ENCODE measurements at places on chromosomes 6 and 20. TPM values are rescaled to one million over a fixed set of nuclear protein-coding genes. Genes with fewer than 3 reads are reported as not detected.
A peak's percentile ranks its signal among the peaks of the same experiment; 100 is the strongest.

DNA sequence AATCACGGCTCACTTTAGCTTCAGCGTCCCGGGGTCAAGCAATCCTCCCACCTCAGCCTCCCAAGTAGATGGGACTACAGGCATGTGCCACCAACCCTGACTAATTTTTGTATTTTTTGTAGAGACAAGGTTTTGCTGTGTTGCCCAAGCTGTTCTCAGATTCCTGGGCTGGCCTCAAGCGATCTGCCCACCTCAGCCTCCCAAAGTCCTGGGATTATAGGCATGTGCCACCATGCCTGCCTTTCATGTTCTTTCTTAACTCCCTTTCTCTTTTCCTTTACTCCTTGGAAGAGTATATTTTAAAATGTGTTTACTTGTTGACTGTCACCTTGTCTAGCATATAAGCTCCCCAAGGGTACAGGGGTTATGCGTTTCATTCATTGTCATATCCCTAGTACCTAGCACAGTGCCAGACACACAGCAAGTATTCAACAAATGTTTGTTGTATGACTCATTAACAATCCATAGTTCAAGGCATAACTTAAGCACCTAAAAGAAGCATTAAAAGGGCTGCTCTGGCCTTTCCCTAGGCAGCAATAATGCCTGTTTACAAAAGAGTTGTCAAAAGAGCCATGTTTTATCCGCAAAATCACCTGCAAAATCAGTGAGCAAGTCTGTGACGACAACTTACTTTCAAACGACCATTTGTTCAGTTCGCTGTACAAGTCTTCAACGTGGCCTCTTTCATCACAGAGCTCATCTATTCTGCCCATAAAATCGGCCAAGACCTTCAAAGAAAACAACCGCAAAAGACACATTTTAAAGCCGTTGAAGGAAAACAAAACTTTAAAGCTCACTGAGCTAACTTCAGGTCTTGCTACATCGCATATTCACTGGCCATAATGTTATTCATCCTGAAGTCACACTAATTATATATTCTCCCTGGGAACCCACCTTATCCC lies 4.6 kb downstream of the CYP24A1 start:
- no peak for DNase-seq

Gene RAMACL
- total RNA-seq: 2.9 TPM

- DNase-seq: no peak
Measured at GRCh38 chr20:44428174-44429016, 47.3 kb upstream of the TTPAL start.

Gene MYMX
- not detected for total RNA-seq

Gene VWA7
- 0.84 TPM for total RNA-seq

DNA sequence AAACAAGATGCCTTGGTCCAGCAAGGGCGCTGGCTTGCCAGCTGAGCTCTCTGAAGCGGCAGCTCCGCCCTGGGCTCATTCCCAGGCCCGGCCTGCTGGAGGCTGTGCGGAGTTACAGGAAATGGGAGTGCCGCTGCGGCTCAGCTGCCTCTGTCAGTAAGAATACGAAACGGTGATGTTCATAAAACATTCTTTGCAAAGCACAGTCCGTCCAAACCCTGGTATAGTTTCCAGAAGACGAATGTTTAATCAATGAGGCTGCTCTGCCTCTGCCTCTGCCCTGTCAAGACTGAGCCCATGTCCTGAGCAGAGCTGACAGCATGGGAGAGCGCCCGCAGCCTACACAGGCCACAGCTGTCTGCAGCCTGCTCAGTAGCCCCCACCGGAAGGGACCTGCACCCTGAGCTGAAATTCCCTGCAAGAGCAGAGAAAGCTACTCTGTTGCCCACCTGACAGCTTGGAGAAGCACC lies 153.3 kb upstream of the SNX9 start:
- DNase-seq: peak; percentile 66

Gene FRMD1
- total RNA-seq: not detected

Gene NKAIN2
- total RNA-seq: not detected

Gene PRICKLE4
- total RNA-seq: not detected

Gene ADGRB3
- 0.05 TPM for total RNA-seq

GRCh38 chr20:2837221-2837960 lies 3.1 kb downstream of the PCED1A start:
- no peak for DNase-seq

- no peak for DNase-seq
Measured at GRCh38 chr6:156794546-156795354, 17.6 kb downstream of the ARID1B start.

Gene SLC17A3
- total RNA-seq: not detected

DNA sequence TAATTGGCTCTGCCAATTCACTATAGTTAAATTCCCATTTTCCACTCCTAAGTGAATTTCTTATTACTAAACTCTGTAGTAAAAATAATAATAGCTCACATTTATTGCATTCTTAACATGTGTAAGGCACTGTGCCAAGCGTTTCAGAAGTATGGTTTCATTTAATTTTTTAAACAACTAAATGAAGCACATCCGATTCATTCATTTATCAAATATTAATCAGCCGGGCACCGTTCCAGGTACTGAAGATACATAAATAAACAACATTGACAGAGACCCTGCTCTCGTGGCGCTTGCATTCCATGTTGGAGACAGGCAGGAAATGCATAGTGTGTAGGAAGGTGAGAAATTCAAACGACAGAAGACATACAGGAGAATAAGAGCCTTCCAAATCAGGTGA lies 423.2 kb upstream of the JARID2 start:
- DNase-seq: no peak

- DNase-seq: no peak
Measured at GRCh38 chr6:159212028-159212427, 42.8 kb downstream of the FNDC1 start.

DNA sequence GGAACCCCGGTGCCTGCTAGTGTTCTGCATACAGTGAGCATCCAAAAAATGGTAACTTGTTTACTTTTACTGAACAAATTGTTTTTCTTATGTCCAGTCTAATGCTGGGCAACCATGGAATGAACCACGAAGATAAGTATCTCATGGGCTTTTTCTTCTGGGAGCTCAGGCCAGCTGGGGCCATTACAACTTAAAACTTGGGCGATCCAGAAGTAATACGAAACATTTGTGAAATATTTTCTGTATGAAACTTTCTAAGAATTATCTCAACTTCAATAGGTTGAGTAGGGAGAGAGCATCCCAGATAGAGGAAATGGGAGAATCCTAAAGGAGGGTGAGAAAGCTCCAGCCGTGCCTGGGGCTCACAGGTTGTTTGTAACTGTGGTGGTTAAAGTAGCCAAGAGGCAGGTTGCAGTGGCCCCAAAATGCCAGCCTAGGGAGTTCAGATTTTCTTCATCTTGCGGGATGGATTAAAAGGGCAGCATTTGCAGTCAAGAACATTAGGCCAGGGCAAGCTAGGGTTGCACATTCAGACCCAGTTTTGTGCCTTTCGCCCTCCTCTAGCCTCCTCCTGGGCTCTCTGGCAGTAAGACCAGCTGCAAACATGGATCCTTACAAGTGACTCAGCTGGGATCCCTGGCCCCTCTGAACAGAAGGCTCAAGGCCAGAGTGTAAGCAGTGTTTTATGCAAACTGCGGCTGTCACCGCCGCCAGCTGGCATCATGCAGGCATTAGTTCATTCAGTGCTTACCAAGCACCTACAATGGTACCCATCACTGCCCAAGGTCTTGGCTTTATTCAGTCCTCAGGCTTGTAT lies 41.5 kb downstream of the ELMO2 start:
- no peak for DNase-seq

DNA sequence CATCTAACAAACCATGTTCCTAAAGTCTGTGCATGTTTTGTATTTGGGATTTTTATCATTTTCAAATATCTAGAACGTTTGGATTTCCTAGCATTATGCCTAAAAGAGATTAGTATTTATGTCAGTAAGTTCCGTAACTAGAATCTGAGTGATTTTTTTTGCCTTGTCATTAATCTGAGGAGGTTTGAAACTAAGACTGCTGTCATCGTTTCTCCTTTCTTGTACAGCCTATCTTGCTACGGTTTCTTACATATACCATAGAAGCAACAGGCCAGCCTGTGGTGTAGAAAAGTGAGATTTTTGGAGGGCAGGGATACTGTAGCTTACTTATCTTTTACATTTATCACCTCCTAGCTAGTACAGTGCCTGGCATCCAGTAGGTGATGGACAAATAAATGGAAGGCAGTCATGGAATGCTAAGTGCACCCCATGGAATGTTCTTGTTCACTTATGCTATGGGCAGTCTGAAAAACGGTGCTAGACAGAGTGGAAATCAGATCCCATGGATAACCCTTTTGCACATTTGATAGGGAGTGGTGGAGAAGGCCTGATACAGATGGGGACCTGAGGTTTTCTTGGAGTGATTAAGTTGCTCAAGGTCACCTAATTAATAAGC lies 93.9 kb downstream of the ARID1B start:
- DNase-seq: no peak

GRCh38 chr20:61584851-61585250 lies 332.8 kb downstream of the CDH4 start:
- no peak for DNase-seq

Gene FAM83B
- total RNA-seq: not detected

- DNase-seq: peak; percentile 77
Measured at GRCh38 chr6:158009114-158009891, 27.6 kb downstream of the SYNJ2 start.

Gene PEDS1
- 26.9 TPM for total RNA-seq

DNA sequence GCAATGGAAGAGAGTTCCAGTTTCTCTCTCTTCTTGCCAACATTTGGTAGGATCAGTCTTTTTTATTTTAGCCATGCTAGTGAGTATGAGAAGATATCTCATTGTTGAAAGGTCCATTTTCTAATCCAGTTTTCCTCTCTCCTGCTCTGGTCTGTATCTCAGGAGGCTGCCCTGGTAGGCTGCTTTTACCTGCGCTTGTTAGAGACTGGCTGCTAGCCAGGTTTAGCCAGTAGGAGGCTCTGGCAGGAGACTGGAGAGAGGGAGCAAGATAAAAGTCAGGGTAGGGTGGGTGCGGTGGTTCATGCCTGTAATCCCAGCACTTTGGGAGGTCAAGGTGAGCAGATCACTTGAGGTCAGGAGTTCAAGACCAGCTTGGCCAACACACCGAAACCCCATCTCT lies 68.6 kb upstream of the FOXP4 start:
- DNase-seq: no peak

Gene RAE1
- total RNA-seq: 29.2 TPM

Gene RBBP8NL
- not detected for total RNA-seq

GRCh38 chr20:62423326-62423706 lies 4.0 kb downstream of the RBBP8NL start:
- DNase-seq: no peak

DNA sequence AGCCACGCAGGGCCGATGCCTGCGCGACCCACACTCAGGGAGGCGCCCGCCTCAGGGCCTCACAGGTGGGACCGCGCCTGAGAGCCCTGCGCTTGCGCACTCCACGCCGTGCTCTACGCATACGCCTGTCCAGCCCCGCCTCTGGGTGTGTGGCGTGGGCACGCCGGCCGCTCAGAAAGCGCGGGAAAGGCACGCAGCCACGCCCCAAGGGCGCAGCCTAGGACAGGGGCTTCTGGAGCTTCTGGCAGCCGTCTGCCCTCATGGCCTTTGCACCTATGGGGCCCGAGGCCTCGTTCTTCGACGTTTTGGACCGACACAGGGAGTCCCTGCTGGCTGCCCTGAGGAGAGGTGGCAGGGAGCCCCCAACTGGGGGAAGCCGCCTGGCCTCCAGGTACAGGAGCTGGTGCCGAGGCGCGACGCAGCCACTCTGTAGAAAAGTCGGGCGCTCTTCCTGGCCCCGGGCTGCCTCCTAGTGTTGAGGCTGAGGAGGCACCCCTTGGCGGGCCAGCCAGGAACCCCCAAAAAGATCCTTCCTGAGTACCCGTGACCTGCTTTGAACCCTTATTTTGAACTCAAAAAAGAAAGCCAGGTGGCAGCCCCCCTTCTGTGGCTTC lies at the start of gene SPO11:
TSS of gene SPO11 (plus strand) at position 196 of the 614 bp plus-strand sequence. CDS start at position 261, 65 bp downstream.
- DNase-seq: no peak

GRCh38 chr6:69489970-69490369 lies 306.8 kb downstream of the LMBRD1 start:
- no peak for DNase-seq

Gene KIF25
- not detected for total RNA-seq

DNA sequence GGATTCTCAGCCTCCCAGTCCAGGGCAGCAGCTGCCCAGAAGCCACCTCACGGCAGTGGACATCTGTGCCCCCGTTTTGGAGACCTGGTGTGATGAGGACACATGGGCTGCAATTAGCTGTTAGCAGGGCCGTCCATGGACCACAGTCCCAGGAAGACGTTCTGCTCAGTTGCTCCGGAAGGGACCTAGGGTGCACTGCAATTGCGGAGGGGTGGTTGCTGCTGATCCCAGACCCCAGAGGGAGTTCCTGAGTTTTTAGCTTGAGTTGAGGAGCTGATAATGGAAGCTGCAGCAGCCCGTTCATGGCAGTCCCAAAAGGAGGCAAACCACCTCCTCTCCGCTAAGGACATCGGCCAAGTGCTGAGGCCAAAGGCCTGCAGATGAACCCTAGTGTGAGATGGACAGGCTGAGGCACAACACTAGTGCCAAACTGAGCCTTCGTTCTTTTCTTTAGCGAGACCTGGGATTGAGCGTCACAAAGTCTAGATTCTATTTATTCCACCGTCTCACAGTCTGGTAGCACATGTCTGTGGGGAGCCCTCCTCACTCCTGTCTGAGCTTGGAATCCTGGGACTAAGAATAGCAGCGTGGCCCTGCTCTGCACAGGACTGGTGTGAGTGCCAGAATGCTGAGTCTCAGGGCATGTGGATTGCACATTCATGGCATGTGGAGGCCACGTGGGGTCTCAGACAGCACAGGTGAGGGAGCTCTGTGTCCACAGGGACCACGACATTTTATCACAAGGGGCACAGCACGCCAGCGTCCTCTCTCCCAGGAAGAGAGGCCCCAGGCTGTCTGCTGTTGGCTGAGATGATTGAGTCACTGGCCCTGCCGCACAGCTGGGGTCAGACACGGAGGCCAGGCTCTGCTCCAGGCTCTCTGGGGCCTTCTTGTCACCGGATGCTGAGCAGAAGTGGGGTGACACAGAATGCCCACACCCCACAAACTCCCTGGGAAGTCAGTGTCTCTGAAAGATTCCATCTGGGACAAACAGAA lies 113.4 kb downstream of the PSMB1 start:
- peak; percentile 50 for DNase-seq

- peak; percentile 88 for DNase-seq
Measured at GRCh38 chr20:63627129-63627750, 339 bp upstream of the GMEB2 start.

Gene HLA-DOB
- total RNA-seq: not detected

Gene MED23
- 25.0 TPM for total RNA-seq

Gene FGD2
- total RNA-seq: not detected

Gene ATXN1
- 32.8 TPM for total RNA-seq

Gene PROKR2
- not detected for total RNA-seq

GRCh38 chr6:128364766-128365519 lies 155.5 kb downstream of the PTPRK start:
- no peak for DNase-seq

DNA sequence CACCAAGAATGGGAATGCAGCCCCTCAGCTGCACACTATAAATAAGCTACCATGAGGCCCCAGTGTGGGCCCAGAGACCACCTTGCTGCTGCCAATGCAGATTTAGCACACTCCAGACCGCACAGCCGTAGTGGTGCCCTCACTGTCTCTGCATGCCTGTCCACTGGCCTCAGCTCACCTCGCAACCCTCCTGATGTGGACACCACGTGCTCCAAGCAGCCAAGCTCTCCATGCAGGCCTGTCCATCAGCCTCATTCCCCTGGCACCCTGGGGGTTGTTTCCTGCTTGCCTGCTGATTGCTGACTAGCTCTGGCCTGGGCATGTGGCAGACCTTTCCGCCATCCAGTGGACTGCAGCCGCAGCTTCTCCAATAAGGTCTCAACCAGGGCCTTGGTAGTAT lies 36.2 kb downstream of the ZBTB9 start:
- no peak for DNase-seq

Data from HFFc6 (cell line).